ENCODE measurements at places on chromosomes 7 and 10. TPM values are rescaled to one million over a fixed set of nuclear protein-coding genes. Genes with fewer than 3 reads are reported as not detected.

GRCh38 chr7:85974176-85974575, 669.5 kb upstream of the GRM3 start:
- DNase-seq, result no peak

DNA sequence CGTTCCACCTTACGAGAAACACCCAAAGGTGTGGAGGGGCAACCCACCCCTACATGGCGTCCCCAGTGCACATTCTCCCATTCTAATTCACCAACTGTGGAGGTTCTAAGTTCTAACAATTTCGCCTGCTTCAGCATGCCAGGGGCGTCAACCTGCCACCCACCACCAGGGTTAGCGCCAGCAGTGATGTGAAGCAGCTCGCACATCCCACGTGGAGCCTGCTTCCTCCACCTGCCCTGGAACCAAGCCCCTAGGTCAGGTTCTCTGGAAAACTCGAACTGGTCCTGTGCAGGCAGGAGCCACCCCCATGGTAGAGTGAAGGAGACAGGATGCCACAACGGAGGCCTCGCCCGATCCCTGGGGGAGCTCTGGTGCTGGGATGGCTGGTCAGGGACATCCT, 33.3 kb upstream of the FXYD4 start:
- DNase-seq, result no peak

- no peak for DNase-seq
These were observed 24.1 kb downstream of the PDSS1 start for GRCh38 chr10:26721561-26721960.

GRCh38 chr7:140676306-140676705, 3.6 kb downstream of the ADCK2 start:
- DNase-seq, result no peak

GRCh38 chr7:54802841-54803240, 43.8 kb upstream of the SEC61G start:
- no peak for DNase-seq

DNA sequence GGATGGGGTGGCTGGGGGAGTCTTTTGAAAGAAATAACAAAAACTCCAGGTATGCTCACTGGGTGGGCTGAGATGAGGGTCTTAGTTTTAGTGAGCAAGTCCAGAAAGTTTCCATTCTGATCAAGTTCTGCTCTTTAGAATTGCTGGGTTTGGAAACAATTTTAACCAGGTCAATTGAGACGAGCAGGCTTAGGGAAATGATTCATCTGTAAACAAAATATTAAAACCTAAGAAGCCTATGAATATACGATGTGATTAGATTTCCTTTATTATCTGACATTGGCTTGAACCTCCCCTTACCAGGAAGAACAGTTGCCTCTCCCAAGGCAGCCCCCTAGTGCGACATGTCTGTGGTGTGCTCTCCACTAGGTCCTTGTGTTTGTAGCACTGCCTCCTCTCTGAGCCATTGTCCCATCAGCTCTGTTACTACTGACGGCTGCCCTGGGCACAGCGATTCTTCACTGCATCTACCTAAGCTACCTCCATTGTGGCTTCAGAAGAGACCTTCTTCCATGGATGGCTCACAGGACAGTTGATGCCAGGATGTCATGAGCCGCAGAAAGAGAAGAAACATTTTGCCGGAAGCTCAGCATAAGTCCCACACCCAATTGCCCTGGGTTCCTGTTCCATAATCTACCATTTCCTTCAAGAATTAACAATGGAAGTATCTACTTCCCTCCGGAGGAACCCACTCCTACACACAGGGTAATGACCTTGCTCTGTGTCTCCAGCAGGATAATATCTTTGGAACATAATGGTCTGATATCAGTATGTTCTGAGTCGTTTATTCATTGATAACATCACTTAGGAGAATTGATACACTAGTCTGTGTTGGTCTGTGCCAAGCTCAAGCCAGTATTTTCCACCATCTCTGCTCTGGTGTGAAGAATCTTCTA, 95.1 kb upstream of the ITGB1 start:
- DNase-seq, result no peak

DNA sequence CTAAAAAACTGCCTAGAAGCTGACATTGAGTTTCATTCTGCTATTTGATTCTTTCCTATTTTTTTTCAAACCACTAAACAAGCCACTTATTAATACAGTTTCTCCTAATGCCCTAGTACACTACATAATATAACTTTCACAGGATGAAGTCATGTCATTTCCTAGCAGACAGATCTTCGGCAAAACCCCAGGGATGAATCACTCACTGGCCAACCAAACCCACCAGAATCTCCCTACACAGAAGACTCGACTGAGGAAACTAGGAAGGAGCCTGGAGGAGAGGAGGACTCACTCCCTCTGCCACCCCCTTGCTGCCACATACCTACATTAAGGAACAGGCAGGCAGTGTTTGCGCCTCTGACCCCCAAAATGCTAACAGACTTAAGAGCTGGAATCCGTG, 33.4 kb downstream of the XPNPEP1 start:
- no peak for DNase-seq

Gene OIT3
- polyA plus RNA-seq, result not detected
